ENCODE measurements at places on chromosomes 5 and 9.

GRCh38 chr9:6575324-6576034 is 70.0 kb downstream of the GLDC start:
- DNase-seq, result no peak

DNA sequence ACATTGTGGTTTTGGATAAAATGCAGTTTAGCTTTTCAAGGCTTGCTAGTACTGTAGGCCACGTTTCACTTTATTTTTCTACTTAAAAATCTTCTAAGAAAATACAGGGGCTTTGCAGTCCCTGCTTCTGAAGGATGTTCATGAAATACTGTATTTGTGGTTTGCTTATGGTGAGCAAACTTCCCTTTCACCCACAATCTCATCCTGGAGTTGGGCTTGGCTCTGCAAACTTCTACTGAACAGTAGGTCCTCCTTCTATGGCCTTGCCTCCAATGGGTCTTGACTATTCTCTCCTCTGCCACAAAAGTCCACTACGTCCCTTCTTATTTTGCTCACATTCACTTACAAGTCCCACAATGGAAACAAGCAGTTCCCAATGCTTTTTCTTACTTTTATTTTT is 502.7 kb upstream of the KLF4 start:
- no peak for DNase-seq

DNA sequence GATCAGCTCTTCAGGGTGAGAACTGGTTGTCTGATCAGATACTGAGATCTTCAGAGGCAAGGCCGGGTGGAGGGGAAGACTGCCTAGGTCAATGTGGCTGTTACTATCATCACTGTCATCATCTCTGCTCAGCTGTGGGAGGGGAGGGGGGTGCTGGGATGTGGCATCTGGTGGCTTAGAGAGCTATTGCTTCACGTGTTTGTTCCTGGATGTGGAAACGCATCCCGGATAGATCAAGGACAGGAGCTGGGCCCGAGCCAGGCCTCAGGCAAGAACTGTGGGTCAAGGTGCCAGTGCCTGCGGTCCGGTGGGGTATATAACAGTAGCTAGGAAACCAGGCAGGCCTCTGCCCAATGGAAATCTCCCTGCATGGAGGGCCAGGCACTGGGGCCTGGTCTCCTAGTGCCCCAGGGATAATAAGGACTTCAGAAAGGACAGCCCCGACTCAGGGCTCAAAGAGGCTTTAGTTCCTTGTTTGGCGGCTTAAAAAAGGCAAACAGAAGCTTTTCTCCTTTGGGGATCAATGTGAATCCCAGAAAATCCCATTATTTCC is 30.3 kb upstream of the TIFAB start:
- DNase-seq, result no peak

GRCh38 chr9:116628716-116629115 is 58.4 kb upstream of the TRIM32 start:
- no peak for DNase-seq

DNA sequence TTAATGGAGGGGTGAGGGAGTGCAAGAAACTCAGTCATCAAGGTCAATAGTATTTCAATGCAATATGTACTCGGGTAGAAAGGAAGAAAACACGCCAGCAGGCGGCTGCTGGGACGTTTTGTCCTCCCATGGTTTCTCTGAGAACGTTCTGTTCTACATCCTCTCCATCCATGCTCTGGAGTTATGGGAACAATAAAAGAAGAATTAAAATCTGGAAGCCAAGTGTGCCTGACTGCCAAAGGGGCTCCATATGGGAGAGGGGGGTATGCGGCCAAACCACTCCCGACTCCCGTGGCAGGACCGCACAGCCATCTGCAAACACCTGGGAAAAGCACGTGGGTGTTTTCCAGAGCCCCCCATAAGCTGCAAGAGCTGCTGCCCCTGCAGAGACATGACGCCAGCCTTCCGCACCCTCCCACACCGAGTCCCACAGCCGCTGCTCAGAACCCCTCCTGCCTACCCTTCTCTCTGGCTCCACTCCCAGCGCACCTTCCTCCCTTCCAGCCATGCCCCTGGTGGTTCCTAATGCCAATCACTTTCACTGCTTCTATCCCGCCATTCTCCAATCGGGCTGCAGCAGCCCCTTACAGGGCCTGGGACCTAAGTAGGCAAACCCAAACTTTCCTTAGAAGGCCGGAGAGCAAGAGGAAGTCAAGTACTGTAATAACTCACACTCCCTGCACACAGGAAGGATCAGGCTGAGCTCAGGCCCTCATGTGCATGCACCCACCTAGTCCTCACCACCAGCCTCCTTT is 241.6 kb downstream of the SYK start:
- DNase-seq, result no peak

- no peak for DNase-seq
Observed at GRCh38 chr5:178334861-178335260, 102.3 kb upstream of the PHYKPL start.

DNA sequence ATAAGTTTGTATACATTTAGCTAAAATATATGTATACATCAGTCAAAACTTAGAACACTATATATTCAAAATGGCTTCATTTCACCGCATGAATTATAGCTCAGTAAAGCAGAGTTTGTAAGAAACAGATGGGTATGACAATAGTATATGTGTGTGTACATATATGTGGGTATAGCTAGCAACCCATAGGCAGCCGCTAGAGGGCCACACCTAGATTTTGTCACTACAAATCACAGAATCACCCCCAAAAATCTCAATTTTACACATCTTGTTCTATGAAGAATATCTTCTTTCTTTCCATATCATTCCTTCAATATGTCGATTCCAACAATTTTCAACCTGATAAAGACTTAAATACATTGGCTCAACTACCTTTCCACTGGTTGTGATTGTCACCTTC is 357.8 kb upstream of the CCNG1 start:
- peak; percentile 7 for DNase-seq

DNA sequence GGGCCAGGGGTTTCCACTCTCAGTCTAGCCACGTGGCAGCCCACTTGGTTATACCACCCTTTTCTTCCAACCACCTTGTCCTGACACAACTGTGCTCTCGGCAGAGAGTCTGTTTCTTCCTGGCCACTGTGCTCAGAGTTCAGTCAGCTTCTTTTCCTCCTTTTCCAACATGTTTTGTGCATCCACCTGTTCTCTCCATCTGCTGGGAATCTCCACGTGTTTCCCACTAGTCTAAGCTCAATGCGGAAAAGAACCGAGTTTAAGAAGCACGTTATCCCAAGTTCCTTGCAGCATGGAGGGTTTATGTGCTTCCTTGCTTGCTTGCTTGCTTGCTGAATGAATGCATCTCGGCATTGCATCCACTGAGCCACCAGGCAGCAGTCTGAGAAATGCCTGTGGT is 543.6 kb upstream of the DAP start:
- DNase-seq, result no peak

GRCh38 chr9:115285836-115286235 is 167.9 kb upstream of the TNC start:
- DNase-seq, result no peak

GRCh38 chr5:16713386-16713928 is 96.7 kb upstream of the RETREG1 start:
- DNase-seq, result peak; percentile 70

GRCh38 chr5:150131978-150132694 is 23.5 kb downstream of the PDGFRB start:
- no peak for DNase-seq

- DNase-seq, result peak; percentile 52
Observed at GRCh38 chr5:180718810-180719453, 20.9 kb downstream of the OR2Y1 start.

- no peak for DNase-seq
Observed at GRCh38 chr5:109328626-109329025, 81.1 kb downstream of the PJA2 start.

DNA sequence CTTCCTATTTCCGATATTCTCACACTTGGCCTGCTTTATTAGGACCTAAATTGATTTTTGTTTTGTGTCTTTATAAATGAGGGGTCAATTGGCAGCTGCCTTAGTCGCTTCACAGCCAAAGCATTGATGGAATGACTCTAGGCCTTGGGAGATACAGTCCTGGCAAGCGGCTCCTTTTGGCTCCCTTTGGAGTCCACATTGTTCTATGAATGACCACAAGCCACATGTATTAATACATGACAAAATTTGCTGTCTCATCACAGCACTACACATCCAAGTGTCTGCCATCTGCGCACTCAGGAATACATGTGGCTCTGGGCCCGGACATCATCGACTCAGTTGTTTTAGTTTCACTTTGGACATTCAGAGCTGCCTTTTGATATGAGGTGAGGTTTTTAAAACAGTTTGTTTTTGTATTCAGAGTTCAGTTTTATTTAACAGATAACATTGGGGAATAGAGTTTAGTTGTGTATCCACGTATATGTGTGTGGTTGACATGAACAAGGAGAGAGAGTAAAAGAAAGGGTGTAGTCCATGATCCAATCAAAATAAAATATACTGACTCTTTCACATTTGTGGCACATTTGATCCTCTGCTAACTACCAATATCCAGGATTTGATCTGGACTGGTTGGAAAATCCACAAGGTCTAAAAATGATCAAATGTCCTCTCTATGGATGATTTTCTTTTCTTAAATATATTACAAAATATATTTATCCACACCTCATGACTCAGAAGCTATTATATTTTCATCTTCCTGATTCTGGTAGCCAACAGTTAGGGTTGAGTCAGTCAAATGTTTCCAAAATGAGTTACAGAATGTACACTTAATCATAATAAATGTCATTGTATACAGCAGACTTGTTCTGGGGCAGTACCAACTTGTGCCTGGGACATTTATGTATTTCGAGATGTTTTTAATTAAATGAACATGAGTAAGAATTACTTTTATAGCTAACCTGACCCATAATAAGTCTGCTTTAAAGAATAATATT is 114.0 kb upstream of the MTAP start:
- DNase-seq, result no peak

- DNase-seq, result no peak
Observed at GRCh38 chr9:116436121-116436520, 251.0 kb upstream of the TRIM32 start.

GRCh38 chr5:177300236-177300880 is 3.2 kb downstream of the RAB24 start:
- peak; percentile 60 for DNase-seq

DNA sequence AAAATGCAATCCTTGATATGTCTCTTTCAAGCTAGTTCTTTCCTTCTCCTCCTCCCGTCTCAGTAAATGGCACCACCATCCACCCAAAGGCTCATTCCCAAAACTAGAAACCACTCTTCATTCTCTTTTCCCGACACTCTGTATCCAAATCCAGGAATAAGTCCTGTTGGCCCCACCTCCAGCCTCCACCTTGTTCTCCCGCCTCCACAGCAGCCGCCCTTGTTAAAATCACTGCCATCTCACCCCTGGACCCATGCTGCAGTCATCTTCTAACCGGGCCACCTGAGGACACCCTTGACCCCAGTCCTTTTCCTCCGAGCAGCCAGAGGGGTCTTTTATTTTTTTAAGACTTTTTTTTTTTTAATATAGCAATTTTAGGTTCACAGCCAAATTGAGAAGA is 9.4 kb downstream of the PDZD2 start:
- DNase-seq, result no peak

DNA sequence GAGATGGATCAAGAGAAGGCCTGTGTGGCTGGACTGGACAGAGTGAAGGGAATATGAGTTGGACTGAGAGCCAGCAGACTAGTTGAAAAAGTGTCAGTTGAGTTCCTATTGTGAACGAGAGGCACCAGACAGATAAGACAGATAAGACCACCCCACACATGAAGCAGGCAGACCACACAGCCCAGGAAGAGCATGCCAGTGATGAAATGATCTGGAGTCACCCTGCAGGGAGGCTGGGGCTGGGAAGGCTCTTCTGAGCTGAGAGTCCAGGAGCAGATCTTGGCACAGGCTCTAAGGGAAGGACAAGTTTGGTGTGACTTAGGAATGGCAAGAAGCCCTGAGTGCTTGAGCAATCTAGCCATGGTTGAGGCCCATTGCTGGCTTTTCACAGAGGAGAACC is 10.6 kb upstream of the SLC25A48 start:
- DNase-seq, result no peak

- DNase-seq, result no peak
Observed at GRCh38 chr5:32017692-32018367, 156.3 kb downstream of the GOLPH3 start.

- DNase-seq, result no peak
Observed at GRCh38 chr9:85004818-85005413, 335.4 kb downstream of the NTRK2 start.

DNA sequence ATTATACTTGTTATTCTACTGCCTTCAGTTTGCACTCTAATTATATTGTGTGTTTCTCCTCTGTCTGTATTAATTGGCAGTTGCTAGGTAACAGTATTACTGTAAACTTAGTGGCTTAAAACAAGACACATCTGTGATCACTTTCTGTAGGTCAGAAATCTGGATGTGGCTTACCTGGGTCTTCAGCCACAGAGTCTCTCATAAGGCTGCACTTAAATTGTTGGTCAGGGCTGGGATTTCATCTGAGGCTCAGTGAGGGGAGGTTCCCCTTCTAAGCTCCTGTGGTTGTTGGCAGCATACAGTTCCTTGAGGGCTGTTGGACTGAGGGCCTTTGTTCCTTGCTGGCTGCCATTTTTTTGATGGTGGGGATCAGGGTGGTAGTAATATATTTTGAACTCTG is 68.8 kb downstream of the SLC44A1 start:
- no peak for DNase-seq

GRCh38 chr9:133924453-133924852 is 67.7 kb downstream of the VAV2 start:
- DNase-seq, result no peak

All from endothelial cell (in vitro differentiated cells).